ENCODE measurements at places on chromosomes 3 and 15.

- peak; percentile 83 for DNase-seq
These were observed 37.9 kb upstream of the LRTM1 start for GRCh38 chr3:54965746-54966145.

DNA sequence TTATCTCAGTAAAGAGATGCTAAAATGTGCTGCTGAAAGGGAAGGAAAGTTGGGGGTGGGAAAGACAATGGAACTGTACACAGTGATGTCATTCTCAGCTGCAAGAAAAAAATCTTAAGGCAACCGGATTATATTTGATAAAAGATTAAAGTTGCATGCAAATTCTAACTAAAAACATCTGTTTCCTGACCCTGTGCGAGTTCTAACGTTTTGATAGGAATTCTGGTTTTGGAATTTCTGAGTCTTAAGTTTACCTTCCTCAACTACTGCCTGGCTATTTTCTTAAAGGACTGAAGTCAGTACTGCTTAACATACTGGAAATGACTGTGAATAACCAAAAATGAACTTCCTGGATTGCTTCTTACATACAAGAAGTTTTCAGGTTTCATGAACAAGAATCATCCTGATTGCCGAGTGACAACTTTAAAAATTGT is 115.5 kb downstream of the SLC25A26 start:
- peak; percentile 24 for DNase-seq

DNA sequence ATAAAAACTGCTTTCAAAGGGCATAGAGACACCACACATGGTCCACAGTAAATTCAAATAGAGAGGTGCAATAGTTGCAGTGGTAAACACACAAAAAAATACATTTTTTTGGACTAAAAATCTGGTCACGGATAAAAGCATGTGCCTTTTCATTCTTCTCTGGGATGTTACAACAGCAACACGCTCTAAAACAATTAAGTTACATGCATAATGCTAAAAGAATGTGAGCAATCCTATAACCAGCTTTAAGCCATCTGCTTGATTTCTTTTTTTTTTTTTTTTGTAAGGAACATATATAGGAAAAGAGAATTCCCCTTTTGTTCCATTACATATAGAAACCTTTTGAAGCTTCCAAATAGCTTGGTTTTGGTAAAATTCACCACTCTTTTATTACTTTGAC is 20.0 kb downstream of the WNT5A start:
- DNase-seq: peak; percentile 64

- peak; percentile 47 for DNase-seq
These were observed 51.6 kb downstream of the TP53BP1 start for GRCh38 chr15:43441316-43441715.

DNA sequence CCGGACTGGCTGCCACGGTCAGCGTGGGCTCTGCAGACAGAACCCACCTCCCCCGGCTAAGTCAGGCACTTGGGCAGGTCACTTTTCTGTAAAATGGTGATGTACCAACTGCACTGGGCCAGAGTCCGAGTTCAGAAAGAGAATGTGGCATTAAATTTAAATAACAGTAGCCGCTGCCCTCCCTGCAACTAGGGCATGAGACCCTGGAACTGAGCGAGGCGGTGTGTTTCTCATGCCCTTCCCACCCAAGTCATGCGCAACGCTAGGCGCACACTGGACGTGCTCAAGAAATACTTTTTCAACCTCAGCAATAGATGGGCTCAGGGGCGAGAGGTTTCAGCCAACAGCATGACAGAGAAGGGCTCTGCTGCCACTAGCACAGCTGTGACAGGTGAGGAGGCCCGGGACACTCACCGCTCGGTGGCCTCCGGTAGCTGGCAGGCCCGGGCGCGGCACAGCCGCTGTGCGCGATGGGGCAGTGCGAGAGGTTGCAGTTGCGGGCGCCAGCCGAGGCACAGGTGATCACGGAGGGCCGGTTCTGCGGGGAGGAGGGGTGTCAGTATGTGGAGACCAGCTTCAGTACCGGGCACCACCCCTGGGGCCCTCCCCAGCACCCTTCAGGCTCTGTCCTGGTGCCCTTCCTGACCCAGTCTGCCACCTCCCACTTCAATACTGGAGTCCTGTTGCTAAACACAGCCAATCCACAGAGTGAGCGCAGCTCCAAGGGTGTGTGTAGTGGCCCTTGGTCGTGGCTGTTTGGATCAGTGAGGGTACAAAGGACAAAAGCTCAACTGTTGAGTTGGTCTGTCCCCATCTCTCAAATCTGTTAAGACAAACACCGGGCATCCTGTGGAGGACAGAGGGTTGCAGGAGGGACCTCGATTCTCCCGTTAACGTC is 84.5 kb downstream of the VGLL4 start:
- no peak for DNase-seq

GRCh38 chr3:123679712-123680386 is 95.0 kb upstream of the HACD2 start:
- DNase-seq: no peak

DNA sequence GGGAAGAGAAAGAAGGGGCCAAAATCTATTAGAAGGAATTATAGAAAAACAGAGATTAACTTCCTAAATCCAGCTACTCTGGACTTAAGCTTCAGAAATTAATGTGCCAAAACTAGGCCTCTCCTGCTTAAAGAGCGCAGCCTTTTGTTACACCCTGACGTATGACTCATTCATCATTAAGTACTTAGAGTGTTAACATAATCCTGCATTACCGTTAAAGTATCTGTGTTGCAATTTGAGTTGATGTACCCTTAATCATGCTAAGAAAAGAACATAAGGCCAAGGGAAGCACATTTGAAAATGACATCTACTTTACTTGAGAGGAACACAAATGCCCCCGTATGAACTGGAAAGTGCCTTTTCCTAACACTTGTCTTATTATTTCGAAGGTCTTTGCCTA is 7.9 kb downstream of the HTR3D start:
- no peak for DNase-seq

DNA sequence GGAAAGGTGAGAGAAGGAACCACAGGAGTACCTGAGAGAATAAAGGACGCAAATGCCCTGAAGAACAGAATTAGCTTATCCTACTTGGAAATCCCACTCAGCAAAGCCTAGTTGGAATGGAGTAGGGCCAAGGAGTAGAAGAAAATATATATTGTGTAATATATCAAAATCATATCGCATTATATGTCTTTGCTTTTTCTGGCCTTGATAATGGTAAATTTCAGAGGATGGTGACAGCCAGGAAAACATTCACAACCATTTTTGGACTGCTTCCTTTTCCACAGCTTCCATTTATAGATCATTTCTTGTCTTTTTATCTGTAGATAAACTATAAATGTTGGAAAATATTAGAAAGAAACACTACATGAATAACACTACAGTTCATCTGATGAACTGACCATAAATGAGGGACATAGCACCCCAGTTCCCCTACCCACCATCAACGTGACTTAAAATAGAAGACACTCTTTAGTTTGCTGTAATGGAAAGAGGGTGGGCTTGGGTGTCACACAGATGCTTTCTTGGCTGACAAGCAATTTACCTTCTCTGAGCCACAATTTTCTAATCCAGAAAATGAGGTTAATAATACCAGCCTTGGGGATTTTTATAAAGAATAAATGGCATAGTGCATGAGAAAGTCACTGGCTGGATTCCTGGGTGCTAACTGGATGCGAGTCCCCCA is 569.6 kb downstream of the NTRK3 start:
- no peak for DNase-seq

GRCh38 chr15:66763186-66764071 is 61.4 kb downstream of the SMAD6 start:
- no peak for DNase-seq
